Activated CD4-positive, alpha-beta T cell treated with anti-CD3 and anti-CD28 coated beads, Interleukin-2, amount 10 ng/mL, durations not matched to agents 24 days and 14 days (primary cell): ENCODE measurements at places on chromosomes 3 and 15. TPM values are rescaled to one million over a fixed set of nuclear protein-coding genes. Genes with fewer than 3 reads are reported as not detected.

The TMCO5A gene
- not detected in 2 replicates for total RNA-seq

The ECE2 gene
- total RNA-seq = not detected in 2 replicates

The ZNF501 gene
- 1.1 and 1.4 TPM in 2 replicates for total RNA-seq

The ARHGAP31 gene
- total RNA-seq = 9.5 and 11.0 TPM in 2 replicates

- no peak for DNase-seq
These were observed 226.4 kb downstream of the SCAPER start for GRCh38 chr15:76678766-76679165.

DNA sequence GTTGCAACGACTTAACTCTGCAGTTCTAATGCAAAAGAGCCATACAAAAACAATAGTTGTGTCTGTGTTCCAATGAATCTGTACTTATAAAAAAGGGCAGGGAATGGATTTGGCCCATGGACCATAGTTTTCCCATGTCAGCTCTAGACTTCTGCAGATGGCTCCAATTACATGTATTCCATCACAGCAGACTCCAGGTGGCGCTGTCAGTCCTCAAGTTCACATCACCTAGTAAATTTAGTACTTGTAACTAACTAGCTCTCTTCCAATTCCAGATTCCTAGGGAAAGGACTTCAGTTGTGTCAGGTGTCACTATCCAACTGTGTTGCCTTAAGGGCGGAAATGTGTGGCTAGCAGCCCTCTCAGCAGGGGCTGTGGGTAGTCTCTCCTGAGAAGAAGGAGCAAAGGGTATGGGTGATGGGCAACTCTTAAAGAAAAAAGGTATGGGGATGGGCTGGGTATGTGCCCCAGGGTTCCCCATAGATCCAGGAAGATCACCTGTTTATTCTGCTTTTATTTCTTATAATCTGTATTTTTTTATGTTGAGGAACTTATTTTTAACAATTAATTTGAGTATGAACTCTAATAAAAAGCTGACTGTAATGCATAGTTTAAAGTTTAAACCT, 36.2 kb downstream of the BBS4 start:
- DNase-seq = peak; percentile 90

DNA sequence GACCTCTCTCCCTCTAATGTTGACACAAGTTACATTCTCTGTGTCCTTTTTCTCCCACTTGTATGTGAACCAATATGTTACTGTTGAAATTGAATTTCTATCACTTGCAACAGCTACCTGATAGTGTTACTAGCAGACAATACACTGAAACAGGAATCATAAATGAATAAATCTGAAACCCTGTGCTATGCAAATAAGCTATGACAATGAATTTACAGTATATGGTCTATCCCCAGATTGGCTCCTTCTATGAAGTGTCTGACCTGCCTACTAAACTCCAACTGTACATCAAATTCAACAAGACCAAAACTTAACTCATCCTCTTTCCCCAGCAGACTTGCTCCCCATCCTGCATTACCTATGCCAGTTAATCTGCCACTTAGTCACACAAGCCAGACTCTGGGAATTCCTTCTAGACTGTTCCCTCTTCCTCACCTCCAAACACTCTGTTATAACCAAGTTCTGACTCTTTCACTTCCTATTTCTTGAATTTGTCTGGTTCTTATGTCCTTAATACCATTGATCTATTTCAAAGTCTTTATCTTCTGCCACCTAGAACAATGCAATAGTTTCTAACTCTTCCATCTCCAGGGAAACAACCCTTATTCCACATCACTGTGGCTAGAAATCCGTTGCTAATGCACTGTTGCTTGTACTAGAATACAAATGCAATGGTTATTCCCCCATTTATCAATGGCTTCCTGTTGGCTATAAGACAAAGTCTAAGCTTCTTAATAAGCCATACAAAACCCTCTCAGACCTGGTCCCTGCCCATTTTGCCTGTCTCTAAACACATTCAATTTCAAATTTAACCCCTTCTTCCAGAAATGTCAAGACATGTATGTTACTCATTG, 13.4 kb upstream of the ZNF639 start:
- DNase-seq = no peak

- DNase-seq = no peak
These were observed 18.6 kb downstream of the CRYGS start for GRCh38 chr3:186525369-186526255.

- DNase-seq = no peak
These were observed 153.2 kb downstream of the CTNNB1 start for GRCh38 chr3:41352510-41352909.

DNA sequence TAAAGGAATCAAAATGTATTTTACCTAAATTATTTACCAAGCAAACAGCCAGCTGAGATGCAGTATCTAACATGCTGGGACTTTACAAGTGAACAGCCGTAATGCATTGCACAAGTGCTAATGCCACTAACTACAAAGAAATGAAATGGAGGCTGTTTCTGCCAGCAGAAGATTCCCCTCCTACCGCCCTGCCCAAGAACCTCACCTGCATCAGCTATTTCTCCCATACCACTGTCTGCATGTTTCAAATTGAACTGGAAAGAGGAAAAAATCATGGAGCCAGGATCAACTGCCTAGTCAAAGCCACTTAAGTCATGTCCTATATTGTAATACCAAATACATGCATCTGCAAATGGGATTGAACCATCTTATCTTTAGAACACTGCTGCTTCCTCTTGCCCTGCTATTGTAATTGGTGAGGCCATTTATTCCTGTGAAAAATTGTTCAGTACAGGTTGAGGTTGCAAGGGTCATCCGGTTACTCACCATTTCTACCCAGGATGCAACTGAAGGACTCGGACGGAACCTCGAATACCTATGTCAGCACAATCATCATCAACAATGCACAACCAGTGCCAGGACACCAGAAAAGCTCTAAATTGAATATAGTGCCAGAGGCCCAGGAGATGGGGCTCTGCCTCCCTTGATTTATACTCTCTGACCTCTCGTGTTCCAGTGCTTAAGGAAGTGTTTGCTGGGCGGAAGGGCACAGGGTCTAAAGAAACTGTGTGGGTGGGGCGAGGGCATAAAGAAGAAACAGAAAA, 27.5 kb downstream of the ANXA2 start:
- DNase-seq = no peak

DNA sequence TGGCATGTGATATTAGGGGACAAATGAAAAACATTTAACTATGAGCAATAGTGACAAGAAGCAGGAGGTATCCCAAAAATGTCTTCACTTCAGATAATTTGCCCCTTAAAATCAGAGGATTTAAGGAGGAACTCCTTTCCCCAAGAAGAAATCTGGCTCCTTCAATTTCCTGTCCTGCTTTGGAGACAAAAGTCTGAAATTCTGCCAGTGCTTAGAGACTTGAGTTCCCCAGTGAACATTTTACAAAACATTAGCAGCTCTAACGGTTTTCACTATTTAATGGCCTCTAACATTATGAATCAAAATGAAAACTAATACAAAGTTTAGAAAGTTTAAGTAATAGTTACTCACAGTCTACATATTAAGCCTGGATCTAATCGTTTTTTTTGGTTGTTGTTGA, 40.3 kb upstream of the ZNF385D start:
- no peak for DNase-seq

DNA sequence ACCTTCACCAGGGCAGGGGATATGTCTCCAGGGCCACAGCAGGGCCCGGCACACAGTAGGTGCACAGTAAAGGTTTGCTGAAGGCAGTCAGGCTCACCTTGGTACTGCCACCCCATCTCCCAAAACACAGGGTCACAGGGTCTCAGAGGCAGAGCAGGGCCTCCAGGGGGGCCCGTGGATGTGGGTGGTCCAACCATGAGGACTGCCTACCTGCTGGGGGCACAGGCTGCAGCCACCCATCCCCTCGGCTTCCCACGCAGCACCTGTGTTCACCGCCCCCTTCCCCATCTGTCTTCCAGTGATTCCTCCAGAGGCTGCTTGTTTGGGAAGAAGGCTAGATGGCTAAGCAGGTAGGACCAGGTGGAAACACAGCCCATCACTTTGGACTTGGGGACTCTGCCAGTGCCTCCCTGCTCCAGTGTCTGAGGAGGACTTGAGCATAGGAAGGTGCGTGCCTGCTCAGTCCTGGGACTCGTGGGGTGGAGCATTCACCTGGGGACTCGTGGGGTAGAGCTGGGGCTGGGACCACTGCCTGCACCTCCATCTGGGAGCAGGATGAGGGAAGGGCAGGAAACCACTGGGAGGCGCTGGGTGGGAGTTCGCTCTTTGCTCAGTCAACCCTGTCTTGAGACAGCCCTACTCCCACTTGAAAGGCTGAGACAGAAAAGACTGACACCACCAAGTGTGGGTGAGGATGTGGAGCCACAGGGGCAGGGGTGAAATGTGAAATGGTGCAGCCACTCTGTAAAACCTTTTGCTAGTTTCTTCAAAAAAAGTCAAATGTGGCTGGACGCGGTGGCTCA, 18.8 kb upstream of the PLXND1 start:
- no peak for DNase-seq

- DNase-seq = no peak
These were observed 108.8 kb downstream of the LRRK1 start for GRCh38 chr15:101027920-101028319.
